IPS DF 19.7 (cell line): ENCODE measurements at places on chromosomes 7 and 10.

DNA sequence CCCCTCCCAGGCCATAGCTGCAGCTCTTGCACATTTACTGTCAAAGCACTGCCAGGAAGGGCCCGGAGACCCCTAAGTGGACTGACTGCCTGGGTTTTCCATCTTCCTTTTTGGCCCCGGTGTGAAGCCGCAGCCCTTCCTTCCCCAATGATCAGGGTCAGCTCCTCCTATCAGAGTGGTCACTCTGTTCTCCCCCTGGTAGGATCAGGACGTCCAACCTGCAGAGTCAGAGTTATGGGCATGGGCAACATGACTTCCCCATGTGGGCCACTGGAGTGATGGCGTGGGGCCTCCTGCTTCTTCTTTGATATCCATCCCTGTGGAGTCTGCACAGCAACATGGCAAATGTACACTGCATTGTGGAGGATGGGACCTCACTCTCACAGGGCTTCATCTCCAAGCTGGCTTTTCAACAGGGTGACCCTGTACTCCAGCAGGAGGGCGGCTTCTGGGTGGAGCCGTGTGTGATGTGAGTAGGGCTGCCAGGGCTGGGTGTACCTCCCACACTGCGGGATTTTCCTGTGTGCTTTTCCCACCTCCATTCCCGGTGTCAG is 6.4 kb upstream of the RAMP3 start:
- DNase-seq: no peak

GRCh38 chr7:87506246-87507180 is 31.0 kb upstream of the ABCB4 start:
- no peak for DNase-seq

GRCh38 chr7:44110719-44111635 is 6.8 kb downstream of the AEBP1 start:
- DNase-seq: no peak

DNA sequence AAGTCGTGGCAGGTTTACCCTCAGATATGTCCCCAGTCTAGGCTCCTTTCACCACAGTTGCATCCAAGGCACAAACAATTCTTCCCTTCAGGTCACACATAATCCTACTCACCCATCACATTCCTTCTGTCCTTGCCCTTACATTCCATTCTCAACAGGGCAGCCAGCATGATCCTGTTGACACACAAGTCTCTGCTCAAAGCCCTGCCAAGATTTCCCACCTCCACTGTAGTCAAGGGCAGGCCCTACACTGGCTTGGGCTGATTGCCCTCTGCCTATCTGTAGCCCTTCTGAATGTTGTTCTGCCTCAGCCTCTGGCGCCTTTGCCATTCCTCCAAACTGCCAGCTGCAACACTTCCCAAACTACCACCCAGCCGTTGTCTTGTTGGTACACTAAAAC is 187.9 kb upstream of the AKR1E2 start:
- no peak for DNase-seq

GRCh38 chr7:18225067-18225466 is 197.4 kb upstream of the PRPS1L1 start:
- DNase-seq: no peak

DNA sequence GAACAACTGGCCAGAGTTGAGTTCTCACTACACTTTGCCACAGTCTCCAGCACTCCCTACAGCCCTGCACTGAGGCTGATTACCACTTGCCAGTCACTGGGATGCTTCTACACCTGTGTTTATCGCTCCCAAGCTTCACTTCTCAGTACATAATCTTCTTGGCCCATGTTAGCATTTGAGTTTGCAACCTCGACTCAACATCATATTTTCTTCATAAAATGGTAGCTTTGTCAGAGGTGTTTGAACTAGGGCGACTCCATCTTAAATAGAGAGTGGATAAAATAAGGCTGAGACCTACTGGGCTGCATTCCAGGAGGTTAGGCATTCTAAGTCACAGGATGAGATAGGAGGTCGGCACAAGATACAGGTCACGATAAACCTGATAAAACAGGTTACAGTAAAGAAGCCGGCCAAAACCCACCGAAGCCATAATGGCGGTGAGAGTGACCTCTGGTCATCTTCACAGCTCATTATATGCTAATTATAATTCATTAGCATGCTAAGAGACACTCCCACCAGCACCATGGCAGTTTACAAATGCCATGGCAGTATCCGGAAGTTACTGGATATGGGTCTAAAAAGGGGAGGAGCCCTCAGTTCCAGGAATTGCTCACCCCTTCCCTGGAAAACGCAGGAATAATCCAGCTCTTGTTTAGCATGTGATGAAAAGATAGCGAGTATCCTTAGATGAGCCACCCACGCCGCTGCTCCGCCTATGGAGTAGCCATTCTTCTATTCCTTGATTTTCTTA is 105.8 kb upstream of the KLF6 start:
- DNase-seq: no peak

GRCh38 chr7:72335561-72336381 is 76.4 kb downstream of the CALN1 start:
- DNase-seq: no peak

DNA sequence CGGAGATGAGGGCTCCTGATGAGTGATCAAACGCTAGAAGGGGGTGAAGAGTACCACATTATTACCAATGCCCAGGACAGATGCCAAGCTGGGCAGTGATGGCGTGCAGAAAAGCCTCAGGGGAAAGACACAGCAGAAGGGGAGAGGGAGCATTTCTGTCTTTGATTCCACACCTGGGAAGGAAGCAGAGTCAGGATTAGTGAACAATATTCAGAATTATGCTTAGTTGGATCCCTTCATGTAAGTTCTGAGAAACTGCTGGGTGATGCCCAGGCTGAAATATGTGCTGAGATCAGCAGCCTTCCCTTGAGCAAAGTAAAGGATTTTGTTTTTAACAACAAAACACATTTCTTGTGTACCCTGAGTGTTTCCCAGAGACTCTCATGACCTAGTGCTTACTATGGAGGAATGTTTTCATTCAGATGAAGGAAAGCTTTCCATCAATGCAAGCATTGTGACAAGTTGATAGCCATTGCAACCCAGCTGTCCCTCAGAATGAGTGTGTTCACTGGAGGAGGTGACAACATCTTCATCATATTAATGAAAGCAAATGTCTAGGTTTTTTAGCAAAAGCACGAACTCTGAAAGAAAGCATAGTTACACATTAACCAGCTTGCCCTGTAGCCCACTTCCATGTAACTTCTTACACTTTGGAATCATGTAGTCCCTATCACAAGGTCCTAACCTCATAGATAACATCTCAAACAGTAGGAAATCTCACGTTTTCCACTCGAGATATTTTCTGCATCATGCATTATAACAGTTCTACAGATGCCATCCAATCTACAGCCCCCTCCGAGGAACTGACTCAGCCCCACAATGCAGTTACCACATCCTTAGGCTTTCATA is 23.8 kb upstream of the AKR1C1 start:
- no peak for DNase-seq

DNA sequence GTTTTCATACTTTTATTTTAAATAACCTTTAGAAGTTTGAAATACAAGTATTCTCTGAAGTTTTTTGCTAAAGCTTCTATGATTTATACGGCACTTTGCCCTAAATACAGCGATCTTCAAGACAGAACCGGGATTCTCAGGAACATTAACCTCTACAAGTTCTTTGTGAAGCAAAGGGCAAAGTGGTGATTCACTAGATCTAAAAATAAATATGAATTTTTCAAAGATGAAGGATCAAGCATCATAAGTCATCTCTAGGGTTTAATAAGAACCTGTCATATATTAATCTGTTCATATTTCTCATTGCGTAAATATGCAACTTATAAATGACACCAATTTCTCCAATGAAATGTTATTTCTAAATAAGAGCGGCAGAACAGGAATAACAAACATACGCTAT is 30.7 kb downstream of the DGKB start:
- no peak for DNase-seq

DNA sequence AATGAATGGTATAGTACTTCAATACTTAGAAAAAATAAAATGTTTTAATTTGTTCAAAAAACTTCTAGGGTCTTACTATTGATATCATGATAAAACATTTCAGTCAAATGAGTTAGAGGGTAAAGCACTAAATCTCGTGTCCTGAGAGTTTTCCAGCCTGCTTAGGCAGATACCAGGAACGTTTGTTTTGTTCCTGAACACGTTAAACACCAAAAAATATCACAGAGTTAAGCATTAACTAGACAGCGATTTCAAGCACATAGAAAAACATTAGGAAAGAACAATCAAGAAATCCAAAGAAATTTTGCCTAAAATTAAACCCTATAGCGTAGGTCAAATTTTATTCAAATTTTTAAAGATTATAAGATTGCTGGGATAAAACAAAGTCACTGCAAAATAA is 204.6 kb upstream of the AGR3 start:
- no peak for DNase-seq

- DNase-seq: no peak
Measured at GRCh38 chr10:83083831-83084230, 1055.5 kb upstream of the GHITM start.

DNA sequence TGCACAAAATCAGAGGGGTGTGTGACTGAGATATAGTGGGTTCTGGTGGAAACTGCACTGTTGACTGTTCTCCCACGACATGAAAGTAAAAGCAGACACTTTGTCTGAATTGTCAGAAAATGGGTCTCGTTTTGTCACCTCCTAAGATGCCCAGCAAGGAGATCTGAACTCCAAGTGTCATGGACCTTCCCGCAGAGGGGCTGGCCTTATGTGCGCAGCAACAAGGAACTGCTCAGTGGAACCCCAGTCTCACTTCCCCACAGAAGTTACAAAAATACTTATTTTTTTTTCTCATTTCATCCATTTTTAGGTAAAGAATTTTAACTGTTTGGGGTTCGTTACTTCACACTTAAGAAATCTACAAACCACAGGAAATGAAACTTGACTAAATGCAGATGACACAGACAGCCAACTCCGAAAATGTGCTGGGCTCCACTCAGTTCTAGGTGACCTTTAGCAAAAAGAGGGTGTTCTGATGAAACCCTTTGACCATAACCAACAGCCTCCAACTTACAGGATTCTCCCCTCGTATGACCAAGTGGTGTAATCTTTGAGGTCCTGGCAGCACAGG is 115.0 kb downstream of the FAM107B start:
- DNase-seq: no peak

DNA sequence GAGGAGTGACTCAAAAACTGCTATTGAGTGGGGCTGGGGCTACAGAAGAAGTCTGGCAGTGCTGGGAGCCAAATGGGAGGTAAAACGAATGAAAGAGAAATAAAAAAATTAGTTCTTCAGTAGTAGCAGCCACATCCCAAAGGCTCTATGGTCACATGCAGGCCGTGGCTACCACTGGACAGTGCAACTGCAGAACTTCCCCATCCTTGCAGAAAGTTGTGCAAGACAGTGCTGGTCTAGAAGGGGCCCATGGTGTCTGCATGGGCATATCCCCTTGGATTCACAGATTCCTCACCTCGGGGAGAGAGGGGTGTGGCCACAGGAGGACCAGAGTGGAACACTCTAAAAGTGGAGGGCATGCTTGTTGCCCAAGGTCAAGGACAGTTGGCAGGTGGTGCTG is 47.6 kb downstream of the RPS24 start:
- DNase-seq: no peak

DNA sequence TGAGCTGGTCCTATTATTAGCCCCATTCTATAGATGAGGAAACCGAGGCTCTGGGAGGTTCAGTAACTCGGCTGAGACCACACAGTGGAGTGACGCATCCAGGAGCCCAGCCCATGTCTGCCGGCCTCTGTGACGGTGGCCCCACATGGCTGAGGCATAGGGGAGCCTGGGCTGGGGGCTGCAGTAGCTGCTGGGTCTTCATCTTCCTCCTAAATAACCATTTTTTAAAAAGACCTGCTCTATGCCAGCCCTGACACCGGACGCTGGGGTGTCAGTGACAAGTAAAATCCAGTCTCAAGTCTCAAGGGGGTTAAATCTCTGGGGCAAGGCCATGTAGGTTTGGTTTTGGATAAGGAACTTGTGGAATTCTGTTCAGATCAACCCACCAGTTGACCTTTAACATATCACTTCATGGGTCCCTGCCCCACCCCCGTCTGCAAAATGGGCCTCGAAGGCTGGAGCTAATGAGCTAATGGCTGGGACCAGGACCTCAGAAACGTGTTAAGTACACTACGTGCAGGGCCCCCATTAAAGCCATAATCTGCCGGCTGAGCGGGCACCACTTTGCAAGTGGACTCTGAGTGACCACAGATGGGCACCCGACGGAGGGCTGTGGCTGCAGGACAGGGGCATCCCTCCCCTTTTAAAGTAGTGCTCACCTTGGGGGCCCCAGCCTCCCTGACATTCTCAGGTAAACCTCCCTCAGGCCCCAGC is 136.5 kb upstream of the UNC5B start:
- DNase-seq: no peak

DNA sequence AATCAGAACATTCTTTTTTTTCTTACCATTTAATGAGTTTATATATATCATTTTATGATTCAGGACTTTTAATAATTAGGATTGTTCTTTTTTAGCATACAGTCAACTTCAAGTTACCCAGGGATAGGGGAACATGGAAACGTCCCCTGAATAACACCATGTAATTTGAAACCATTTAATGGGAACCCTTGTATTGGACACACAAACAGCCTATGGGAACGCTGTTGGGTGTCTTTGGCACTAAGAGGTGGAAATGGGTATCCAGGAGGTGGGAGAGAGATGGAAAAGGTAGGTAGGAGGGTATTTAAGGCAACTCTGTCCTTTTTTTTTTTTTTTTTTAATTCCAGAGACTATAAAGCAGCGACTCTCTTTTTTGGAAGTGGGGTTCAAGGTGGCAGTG is 2.6 kb downstream of the LUC7L2 start:
- DNase-seq: no peak

GRCh38 chr7:148253629-148254028 is 336.9 kb upstream of the C7orf33 start:
- DNase-seq: no peak

GRCh38 chr10:99654390-99655175 is 4.7 kb upstream of the ENTPD7 start:
- DNase-seq: no peak

DNA sequence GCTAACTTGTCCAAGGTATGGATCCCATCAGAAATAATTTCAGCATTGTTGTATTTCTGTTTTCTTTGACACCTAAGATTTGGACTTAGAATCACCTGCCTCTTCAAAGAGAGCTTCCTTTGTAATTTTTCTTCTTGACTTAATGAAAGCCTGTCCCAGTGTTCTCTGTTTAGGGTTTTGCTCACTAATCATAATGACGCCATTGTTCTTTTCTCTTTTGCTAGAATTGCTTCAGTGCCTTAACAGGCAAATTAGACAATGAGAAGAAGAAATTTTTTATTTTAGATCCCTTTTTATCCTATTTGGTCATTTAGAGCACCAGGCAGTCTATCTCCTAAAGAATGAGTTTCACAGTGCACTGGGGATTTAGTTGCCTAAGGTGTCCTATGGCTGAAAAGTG is 128.5 kb downstream of the SND1 start:
- DNase-seq: no peak

GRCh38 chr10:7351894-7352293 is 58.9 kb downstream of the SFMBT2 start:
- no peak for DNase-seq

GRCh38 chr7:112052498-112052897 is 153.7 kb downstream of the DOCK4 start:
- DNase-seq: no peak
